Stimulated activated CD8-positive, alpha-beta memory T cell treated with anti-CD3 and anti-CD28 coated beads, Interleukin-15, amount 100 ng/mL, for 4 hours (primary cell): ENCODE measurements at places on chromosomes 6 and 20.

GRCh38 chr6:52400313-52401041, 19.7 kb upstream of the EFHC1 start:
- no peak for DNase-seq

DNA sequence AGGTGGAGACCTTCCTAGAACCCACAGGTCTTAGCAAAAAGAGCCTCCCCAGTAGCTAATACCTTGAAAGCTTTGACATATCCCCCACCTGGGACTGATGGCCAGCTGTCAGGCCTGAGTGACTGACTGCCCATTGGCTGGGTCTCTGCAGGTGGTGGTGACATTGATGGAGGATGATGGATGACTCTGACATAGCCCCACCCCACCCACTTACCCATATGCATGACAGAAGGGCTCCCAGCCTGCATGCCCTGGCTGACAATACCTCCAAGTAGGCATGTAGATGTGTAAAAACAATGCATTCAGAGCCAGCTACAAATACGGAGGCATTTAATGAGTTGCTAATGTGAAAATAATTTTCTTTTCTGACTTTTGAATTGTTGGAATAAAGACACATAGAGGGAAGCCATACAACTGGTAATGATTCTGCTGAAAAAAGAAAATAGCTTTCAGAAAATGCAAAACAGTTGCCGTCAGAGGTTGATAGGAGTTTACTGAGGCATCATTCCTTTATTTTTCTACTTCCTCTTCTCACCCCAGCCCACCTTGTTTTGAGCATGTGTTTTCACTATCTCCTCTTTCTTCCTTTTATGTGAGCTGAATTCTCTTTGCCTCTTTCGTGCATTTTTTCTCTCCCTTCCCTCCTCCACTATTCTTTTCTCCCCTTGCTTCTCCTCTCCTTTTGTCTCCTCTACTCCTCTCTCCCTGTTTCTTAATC, 70.6 kb downstream of the OLIG3 start:
- no peak for DNase-seq

DNA sequence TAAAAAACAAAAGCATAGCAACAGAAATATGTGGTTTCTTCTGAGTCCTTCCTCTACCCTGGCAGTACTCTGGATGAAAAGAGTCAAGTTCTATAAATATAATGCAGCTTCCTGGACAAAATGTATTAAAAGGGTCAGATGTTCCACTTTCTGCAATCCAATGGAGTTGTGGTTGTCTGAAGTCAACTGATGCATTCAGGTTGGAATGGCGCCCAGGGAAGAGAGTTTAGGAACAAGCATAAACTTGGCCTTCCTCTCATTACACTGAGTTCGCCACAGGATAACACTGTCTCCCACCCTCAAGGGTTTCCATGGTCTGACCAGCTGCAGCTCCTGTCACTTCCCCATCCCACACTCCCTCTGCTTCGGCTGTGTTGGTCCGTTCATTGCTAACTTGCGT, 66.4 kb downstream of the PLEKHG1 start:
- no peak for DNase-seq

- DNase-seq: no peak
These were observed 49.4 kb downstream of the TMC2 start for GRCh38 chr20:2585811-2586210.

GRCh38 chr6:72944660-72945059, 280.6 kb downstream of the KHDC1L start:
- DNase-seq: no peak

GRCh38 chr6:95687839-95688238, 110.5 kb downstream of the MANEA start:
- DNase-seq: no peak

GRCh38 chr6:111997078-111997852, 56.6 kb upstream of the CCN6 start:
- peak; percentile 61 for DNase-seq

GRCh38 chr6:11439017-11439420, 98.5 kb upstream of the TMEM170B start:
- DNase-seq: no peak

DNA sequence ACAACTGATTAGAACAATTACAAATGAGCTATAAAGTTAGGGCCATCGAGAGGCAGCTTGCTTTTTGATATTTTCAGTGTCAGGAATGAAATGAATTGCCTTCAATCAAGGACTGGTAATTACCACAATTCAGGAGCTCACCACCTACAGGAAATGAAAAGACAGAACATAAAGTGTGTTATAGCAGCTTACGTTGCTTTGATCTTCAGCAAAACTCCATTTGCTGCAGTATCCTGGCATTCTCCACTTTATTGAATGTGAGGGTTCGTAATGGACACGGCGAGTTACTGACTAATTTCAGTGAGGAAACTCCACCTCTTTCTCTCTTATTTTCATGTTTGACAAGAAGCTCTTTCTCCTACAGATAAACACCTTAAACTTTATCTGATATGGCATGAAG, 440.0 kb upstream of the HSF2 start:
- no peak for DNase-seq

GRCh38 chr20:57008217-57008616, 258.2 kb downstream of the BMP7 start:
- no peak for DNase-seq

- DNase-seq: no peak
These were observed 27.0 kb upstream of the RNF144B start for GRCh38 chr6:18360188-18360587.
